ENCODE measurements at places on chromosomes 16 and 17.

- DNase-seq = no peak
These were observed 1.2 kb downstream of the TMEM95 start for GRCh38 chr17:7356072-7356549.

- no peak for DNase-seq
These were observed 855 bp upstream of the MEOX1 start for GRCh38 chr17:43662413-43663141.

DNA sequence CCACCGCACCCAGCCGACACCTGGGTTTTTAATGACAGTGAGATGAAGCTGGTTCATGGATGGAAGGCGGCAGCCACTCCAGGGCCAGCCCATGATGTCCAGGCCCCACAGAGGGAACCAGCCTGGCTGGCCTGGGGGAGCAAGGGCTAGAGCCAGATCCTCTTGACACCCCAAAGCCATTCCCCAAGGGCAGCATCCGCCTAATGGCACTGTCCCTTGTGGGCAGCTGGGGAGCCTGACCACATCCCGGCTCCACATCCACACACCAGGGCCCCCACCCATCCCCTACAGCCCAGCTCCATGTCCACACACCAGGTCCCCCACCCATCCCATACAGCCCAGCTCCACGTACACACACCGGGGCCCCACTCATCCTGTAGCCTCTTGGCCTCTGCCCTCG is 53.3 kb upstream of the ACSF3 start:
- no peak for DNase-seq

GRCh38 chr17:57236686-57237299 is 19.5 kb upstream of the MSI2 start:
- DNase-seq = no peak

- no peak for DNase-seq
These were observed 6.8 kb downstream of the SEPHS2 start for GRCh38 chr16:30438835-30439234.

GRCh38 chr17:55292094-55292493 is 27.3 kb downstream of the HLF start:
- no peak for DNase-seq

GRCh38 chr17:39765175-39765574 is 27.4 kb downstream of the GRB7 start:
- DNase-seq = no peak

DNA sequence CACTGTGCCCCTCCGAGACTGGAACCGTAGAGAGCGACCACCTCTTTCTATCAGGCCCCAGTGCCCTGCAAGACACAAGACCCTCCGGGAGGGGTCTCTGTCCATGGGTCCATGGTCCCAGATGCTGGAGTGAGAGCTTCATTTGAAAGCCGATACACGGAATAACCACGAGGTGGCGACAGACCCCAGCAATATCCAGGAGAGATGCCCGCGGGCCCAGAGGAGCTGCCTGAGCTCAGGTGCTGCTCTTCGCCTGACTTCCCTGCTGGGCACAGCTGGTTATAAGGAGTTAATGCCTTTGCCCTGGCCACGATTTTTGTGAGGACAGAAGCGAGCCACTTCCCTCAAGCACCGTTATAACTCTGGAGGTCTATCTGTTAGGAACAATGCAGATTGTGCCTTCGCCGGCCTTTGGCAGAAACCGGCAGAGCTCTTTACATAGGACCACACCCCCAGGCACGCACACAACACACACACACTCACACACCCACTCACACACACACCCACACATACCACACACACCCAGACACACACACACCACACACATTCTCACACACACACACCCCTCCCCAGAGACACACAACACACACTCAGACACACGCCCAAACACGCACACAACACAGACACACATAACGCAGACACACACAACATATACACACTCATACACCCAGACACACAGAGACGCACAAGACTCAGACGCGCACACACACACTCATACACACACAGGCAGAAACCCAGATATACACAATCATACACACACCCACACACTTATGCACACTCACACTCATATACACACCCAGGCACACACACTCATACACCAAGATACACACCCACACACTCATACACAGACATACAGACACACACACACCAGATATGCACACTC is 436.4 kb downstream of the SOX9 start:
- no peak for DNase-seq

DNA sequence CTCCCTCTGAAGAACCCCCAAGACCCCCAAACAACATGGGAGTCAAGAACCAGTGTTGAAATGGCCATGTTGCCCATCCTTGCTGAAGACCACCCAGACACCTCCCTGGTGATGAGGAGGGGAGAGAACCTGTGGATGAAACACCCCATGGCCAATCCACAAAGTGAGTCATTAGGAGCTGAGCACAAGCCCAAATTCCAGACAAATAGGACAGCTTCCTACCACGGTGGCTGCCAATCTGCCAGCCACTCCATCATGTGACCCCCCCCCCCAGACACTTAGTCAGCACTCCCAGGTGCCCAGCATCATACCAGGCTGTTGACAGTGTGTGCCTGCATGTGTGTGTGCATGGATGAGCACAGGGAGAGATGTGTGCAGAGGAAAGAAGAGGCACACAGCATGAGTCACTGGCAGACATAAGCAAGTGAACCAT is 26.4 kb upstream of the RPL38 start:
- DNase-seq = no peak

DNA sequence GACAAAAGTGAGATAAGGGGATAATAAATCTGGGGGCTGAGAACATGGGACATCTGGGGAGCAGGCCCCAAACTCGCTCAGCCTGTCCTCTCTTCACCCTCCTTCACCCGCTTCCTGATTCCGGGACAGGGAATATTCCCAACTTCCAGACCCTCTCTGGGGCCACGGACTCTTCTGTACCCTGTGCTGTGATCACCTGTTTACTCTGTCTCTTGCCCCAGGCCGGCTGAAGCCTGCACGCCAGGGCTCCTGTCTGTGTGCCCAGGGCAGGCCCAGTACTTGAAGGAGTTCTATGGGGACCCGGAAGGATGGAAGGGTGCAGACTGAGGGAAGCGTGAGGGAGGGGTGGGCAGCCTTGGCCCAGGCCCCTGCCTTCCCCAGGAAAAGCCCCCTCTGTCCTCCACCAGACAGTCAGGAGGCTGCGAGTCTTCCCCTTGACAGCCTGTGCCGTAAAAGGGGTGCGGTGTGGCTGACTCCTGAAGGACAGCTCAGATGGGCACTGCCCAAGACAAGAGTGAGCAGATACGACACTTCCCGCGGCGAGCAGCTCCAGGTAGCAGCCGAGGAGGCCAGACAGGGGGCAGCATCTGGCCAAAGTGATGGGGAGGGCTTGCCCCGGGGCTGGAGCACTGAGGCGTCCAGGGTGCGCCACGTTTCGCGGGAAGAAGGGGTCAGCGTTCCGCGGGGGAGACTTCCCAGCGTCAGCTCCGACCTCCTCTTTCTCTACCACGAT is 1.0 kb upstream of the CCNF start:
- no peak for DNase-seq

- DNase-seq = no peak
These were observed 10.9 kb upstream of the GINS2 start for GRCh38 chr16:85699628-85700027.

GRCh38 chr16:78376452-78376851 is 277.0 kb downstream of the WWOX start:
- no peak for DNase-seq

GRCh38 chr17:75983501-75984181 is 4.6 kb downstream of the TEN1 start:
- DNase-seq = no peak

- no peak for DNase-seq
These were observed 14.1 kb downstream of the TMEM11 start for GRCh38 chr17:21199856-21200255.

GRCh38 chr16:72369274-72369673 is 197.3 kb upstream of the PMFBP1 start:
- DNase-seq = no peak

DNA sequence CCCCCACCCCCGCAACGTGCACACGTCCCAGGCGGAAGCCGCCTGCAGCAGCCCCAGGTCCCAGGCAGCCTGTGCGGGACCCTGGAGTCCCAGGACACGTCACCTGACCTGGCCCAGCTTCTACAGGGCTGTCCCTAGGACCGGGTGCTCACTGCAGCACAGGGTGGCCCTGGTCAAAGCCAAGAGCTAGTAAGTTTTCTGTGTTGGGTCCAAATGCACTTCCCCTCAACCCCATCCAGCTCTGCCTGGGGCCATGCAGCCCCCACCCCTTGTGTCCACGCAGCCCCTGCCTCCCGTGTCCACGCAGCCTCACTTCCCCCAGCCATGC is 22.1 kb upstream of the PVALEF start:
- DNase-seq = no peak

GRCh38 chr16:27995378-27995777 is 68.1 kb downstream of the GSG1L start:
- no peak for DNase-seq

GRCh38 chr17:69949973-69950695 is 124.9 kb upstream of the KCNJ16 start:
- no peak for DNase-seq

DNA sequence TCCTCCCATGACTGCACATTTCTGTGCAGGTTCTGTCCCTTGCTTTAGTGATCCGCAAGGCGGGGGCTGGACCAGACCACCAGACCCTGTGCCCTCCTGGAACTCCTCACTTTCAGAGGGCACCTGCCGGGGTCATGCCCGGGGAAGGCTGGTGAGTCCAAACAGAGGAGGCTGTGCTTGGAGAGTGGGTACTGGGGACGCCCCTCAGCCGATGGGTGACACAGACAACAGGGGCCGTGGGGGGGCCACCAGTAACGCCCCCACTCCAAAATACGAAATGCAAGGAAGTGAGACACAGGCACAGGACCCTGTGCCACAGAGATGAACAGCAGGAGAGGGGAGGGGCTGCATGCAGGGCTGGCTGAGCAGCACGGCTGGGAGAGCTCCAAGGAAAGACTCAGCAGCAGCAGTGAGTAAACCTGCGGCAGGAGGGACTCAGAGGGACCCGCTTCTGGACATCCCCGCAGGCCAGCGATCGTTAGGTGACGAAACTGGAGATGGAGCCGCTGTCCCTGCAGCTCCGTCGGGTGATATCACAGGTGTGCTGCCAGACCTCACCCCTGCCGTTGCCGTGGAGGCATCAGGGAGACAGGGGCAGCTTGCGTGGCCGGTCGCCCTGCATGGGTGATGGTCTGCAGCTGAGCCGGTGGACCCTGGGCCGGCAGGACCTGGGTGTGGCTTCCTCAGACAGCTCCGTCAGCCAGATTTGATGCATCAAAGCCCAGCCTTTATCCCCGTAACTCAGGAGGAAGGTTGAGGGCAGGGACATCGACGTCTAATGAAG is 71.2 kb upstream of the GNG13 start:
- no peak for DNase-seq

- no peak for DNase-seq
These were observed 101.9 kb downstream of the NDE1 start for GRCh38 chr16:15751940-15752339.

DNA sequence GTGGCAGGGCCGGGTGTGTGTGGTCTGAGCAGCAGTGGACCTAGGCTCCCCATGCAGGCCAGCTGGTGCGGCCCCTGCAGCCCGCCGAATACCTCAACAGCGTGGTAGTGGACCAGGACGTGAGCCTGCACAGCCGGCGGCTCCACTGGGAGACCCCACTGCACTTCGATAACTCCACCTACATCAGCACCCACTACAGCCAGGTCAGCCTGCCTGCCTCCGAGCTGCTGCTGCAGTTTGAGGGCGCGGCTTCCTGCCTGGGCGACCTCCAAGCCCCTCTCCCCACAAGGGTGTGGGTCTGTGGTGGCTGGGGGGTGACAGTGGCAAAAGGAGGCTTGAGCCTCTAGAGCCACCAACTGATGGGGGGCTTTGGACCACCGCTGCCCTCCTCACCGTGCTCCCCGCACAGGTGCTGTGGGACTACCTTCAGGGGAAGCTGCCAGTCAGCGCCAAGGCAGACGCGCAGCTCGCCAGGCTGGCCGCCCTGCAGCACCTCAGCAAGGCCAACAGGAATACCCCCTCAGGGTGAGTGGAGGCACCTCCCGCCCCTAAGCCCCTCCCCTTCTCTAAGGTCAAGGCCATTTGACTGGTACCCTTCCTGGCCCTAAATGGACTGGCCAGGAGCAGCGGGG is 8.4 kb upstream of the SMIM5 start:
- DNase-seq = no peak

DNA sequence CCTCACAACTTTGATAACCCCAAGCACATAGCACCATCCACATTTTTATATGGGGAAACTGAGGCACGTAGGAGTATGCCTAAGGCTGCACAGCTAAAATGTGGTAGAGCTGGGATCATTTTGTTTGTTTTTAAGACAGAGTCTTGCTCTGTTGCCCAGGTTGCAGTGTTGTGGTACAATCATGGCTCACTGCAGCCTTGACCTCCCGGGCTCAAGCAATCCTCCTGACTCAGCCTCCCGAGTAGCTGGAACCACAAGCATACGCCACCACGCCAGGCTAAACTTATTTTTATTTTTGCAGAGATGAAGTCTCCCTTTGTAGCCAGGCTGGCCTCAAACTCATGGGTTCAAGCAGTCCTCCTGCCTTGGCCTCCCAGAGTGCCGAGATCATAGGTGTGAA is 81.0 kb upstream of the GSE1 start:
- no peak for DNase-seq

GRCh38 chr17:79379700-79380445 is 231.0 kb downstream of the RBFOX3 start:
- no peak for DNase-seq

Measured in NCI-H1436 treated with DMSO at 0.1 percent for 48 hours (cell line).